ENCODE measurements at places on chromosomes 3 and 15. TPM values are rescaled to one million over a fixed set of nuclear protein-coding genes. Genes with fewer than 3 reads are reported as not detected.

CLEC3B gene
- 26.0 TPM for total RNA-seq

FETUB gene
- not detected for total RNA-seq

ARHGEF26 gene
- total RNA-seq, result 9.0 TPM

PML gene
- 6.4 TPM for total RNA-seq

SEMA5B gene
- total RNA-seq, result 9.8 TPM

THAP10 gene
- total RNA-seq, result 4.4 TPM

RBSN gene
- 70.8 TPM for total RNA-seq

LMAN1L gene
- not detected for total RNA-seq

RTP1 gene
- not detected for total RNA-seq

GABRB3 gene
- 124 TPM for total RNA-seq

LYZL4 gene
- total RNA-seq, result not detected

GOLIM4 gene
- total RNA-seq, result 27.9 TPM

CA12 gene
- total RNA-seq, result 8.7 TPM

PIF1 gene
- 0.47 TPM for total RNA-seq

NLGN1 gene
- total RNA-seq, result 126 TPM

DNASE1L3 gene
- total RNA-seq, result 0.94 TPM

ARIH1 gene
- total RNA-seq, result 42.7 TPM

ANKUB1 gene
- 0.78 TPM for total RNA-seq

TICRR gene
- total RNA-seq, result 0.62 TPM

GPR27 gene
- 53.0 TPM for total RNA-seq

WDR93 gene
- 0.31 TPM for total RNA-seq

LPP gene
- 11.7 TPM for total RNA-seq

DNAH12 gene
- total RNA-seq, result 0.62 TPM

CYP1A2 gene
- not detected for total RNA-seq

NOX5 gene
- under 0.01 TPM for total RNA-seq

C3orf80 gene
- total RNA-seq, result 15.0 TPM

PLCH1 gene
- total RNA-seq, result 10.9 TPM

IL17RD gene
- 38.1 TPM for total RNA-seq

HMCES gene
- total RNA-seq, result 17.0 TPM

DUOX1 gene
- not detected for total RNA-seq

LSM3 gene
- 11.1 TPM for total RNA-seq

ROPN1 gene
- 0.16 TPM for total RNA-seq

ZNF621 gene
- total RNA-seq, result 10.9 TPM

CADPS gene
- total RNA-seq, result 206 TPM

FAM81A gene
- 93.1 TPM for total RNA-seq

ILDR1 gene
- not detected for total RNA-seq

TIGIT gene
- total RNA-seq, result not detected

CFAP44 gene
- 4.2 TPM for total RNA-seq
